ENCODE measurements at places on chromosomes 13 and 19. TPM values are rescaled to one million over a fixed set of nuclear protein-coding genes. Genes with fewer than 3 reads are reported as not detected.

Gene FAM124A
- 5.7 TPM for total RNA-seq

Gene LILRA1
- 0.22 TPM for total RNA-seq

Gene NXNL1
- 0.33 TPM for total RNA-seq

Gene PINLYP
- total RNA-seq: 1.0 TPM

Gene MAMSTR
- 1.8 TPM for total RNA-seq

All from left ventricle myocardium inferior (tissue), 1 donor.